Fibroblast of pulmonary artery (primary cell): ENCODE measurements at places on chromosomes 4 and X.
A peak's percentile ranks its signal among the peaks of the same experiment; 100 is the strongest.

GRCh38 chr4:98557194-98557892, 101.1 kb downstream of the TSPAN5 start:
- peak; percentile 80 for DNase-seq

DNA sequence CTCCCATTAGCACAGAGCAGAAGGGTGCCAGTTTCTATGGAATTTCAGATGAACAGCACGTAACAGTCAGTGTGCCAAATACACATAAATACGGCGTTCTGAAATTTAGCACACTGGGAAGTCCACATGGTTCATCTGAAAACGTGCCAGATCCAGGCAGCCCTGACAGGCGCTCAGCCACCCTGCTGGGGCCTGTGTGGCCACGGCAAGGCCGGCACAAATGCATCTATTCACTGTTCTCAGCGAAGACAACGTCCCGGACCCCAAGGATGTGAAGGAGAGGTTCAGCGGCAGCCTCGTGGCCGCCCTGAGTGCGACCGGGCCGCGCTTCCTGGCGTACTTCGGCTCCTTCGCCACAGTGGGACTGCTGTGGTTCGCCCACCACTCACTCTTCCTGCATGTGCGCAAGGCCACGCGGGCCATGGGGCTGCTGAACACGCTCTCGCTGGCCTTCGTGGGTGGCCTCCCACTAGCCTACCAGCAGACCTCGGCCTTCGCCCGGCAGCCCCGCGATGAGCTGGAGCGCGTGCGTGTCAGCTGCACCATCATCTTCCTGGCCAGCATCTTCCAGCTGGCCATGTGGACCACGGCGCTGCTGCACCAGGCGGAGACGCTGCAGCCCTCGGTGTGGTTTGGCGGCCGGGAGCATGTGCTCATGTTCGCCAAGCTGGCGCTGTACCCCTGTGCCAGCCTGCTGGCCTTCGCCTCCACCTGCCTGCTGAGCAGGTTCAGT, 15.6 kb downstream of the DGKQ start:
- no peak for DNase-seq

GRCh38 chr4:114598191-114599121, at the start of gene UGT8:
TSS of gene UGT8 (plus strand) at chr4:114598807. CDS start at chr4:114622881, 24,074 bp downstream.
- DNase-seq = peak; percentile 6

- DNase-seq = peak; percentile 26
Observed at GRCh38 chrX:69555481-69556041, 51.4 kb downstream of the NALF2 start.

GRCh38 chr4:186204103-186204559, 12.8 kb downstream of the CYP4V2 start:
- peak; percentile 85 for DNase-seq

DNA sequence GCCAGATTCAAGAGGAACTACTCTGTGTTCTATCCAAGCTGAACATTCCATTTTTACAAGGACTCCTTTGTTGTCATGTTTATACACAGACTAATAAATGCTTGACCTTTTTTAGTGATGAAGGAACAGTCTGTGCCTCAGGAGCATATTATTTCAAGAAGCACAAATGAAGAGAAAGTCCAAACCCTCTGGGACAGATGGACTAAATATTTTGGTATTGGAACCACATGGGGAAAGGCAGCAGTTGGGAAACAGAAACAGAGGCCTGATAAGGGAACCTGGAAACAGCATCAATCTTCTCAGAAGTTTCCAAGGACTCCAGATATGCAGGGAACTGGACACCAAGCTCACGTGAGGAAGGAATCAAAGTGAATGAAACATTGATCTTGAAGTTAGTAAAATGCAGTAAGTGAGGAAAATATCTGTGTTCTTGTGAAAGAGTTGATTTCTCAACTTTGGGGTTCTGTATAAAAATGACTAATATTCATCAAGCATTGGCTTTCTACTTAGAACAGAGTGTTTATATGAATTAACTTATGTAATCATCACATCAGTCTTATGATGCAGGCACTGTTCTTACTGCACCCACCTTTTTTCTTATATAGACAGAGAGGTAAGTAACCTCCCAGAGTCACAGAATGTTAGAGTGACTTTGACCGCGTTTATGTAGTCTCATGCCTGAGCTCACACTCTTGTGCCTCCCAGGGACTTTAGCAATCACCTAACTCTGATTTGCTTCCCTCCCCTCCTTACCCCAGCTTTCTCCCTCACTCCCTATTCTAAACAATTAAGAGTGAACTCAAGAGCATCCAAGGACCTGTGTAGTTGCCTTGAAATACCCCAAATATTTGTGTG, 148.9 kb upstream of the JADE1 start:
- DNase-seq = peak; percentile 77

- DNase-seq = no peak
Observed at GRCh38 chr4:53444954-53445353, 67.5 kb downstream of the FIP1L1 start.

DNA sequence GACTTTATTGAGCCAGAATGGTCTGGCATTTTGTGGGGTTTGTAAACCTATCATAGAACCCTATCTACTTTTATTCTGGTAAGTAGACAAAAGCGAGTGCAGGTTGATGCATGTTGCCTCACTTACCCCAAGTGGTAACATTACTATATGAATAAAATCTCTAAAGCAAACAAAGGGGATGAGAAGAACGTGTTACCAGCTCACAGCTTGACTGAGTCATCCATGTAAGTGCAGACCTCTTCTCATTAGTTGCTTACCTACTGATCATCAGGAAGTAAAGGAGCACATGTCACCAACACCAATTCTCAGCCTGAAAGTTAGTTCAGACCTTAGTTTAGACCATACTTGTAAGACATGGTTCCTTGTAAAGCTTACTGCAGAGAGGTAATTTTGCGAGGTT, 1328.3 kb downstream of the C4orf33 start:
- DNase-seq = no peak

- DNase-seq = no peak
Observed at GRCh38 chr4:182212211-182212761, 30.9 kb upstream of the TENM3 start.

DNA sequence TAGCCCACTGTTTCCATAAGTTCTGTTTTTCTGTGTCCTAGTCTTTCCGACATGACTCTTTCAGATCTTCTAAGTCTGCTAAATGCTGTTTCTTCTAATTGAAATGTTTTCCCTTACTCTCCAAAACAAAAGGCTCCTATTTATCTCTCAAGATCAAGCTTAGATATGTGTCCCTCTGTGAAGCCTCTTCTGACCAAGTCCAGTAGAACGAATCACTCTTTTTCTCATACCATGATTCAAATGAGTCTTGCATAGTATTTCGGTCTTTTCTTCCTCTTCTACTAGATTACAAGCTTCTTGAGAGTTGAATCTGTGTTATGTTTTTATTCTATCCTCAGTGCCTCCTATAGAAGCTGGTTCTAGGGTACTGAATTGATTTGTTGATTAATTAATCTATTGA, 45.3 kb upstream of the PRDM8 start:
- no peak for DNase-seq

DNA sequence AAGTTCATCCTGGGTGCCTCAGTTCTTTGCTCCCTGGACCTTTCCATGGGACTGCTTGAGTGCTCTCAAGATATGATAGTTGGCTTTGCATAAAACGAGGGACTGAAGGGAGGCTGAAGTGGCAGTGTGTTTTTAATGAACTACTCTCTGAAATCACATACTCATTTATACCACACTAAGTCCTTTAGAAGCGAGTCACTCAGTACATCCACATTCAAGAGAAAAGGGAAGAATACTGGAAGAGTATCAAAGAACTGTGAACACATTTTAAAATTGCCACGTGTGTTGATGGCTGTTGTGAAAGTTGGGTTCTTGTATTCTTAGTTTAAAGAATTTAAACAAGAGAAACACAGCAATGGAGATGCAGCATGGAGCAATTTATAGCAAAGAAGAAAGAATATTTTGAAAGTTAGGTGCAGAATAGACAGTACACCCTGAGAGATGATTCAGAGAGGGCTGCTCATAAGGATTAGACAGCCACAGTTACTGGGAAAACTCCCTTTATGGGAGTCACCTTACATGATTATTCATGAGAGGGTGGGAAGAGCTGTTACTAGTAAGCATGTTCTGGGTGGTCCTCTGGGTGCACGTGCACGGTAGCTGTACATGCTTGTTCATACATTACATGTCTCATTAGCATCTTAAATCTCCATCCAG, 380.7 kb downstream of the ADGRL3 start:
- peak; percentile 10 for DNase-seq

- DNase-seq = no peak
Observed at GRCh38 chrX:137234651-137235402, 201.0 kb upstream of the GPR101 start.

GRCh38 chr4:4631150-4631549, 89.3 kb upstream of the STX18 start:
- DNase-seq = no peak

DNA sequence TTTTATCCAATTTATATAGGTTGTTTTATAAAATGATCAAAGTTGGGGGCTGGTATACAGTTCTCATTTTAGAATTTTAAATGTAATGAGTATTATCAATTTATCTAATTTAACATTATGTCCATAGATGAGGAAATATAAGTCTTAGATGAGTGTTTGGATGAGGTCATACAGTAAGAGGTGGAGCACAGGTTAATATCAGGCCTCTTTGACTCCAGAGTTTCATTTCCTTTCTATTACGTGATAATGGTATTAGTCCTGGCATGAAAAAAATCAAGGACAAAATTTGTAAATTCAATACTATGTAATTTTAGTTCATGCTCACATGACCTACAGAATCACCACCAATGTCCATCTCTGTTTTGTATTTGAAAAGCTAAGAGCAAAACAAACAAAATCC, 269.8 kb downstream of the FSTL5 start:
- DNase-seq = no peak

GRCh38 chr4:141971869-141972268, 335.5 kb downstream of the IL15 start:
- no peak for DNase-seq
